ENCODE measurements at places on chromosomes 1 and 21. TPM values are rescaled to one million over a fixed set of nuclear protein-coding genes. Genes with fewer than 3 reads are reported as not detected.

The FMO2 gene
- total RNA-seq: not detected

The SLC44A3 gene
- total RNA-seq: 2.1 TPM

The GABPB2 gene
- 3.5 TPM for total RNA-seq

The CFAP410 gene
- 5.7 TPM for total RNA-seq

The OR11L1 gene
- total RNA-seq: not detected

The ZNF695 gene
- 2.9 TPM for total RNA-seq

The TNFRSF8 gene
- total RNA-seq: 0.10 TPM

The RNU1-2 gene
- 11.7 TPM for total RNA-seq

The KIF14 gene
- total RNA-seq: 7.8 TPM

The UBL4B gene
- not detected for total RNA-seq

The ETV3L gene
- total RNA-seq: not detected

The PAPPA2 gene
- 0.01 TPM for total RNA-seq

The KCNJ9 gene
- not detected for total RNA-seq

The PLA2G2F gene
- total RNA-seq: not detected

The DENND4B gene
- 22.9 TPM for total RNA-seq

The PIGR gene
- not detected for total RNA-seq

The LRP8 gene
- total RNA-seq: 38.0 TPM

The GPR153 gene
- 1.4 TPM for total RNA-seq

The ZFP69B gene
- total RNA-seq: 1.7 TPM

The CSF3R gene
- total RNA-seq: not detected

The CD84 gene
- total RNA-seq: not detected

The RYR2 gene
- 0.02 TPM for total RNA-seq

The TP73 gene
- total RNA-seq: 0.65 TPM

The DYNLT5 gene
- not detected for total RNA-seq

The ENAH gene
- 77.0 TPM for total RNA-seq

The POTED gene
- not detected for total RNA-seq

The EPHA8 gene
- total RNA-seq: 0.04 TPM

The TMEM51 gene
- 39.8 TPM for total RNA-seq

The ANKRD35 gene
- total RNA-seq: not detected

The NBPF3 gene
- 6.0 TPM for total RNA-seq

The FAM163A gene
- total RNA-seq: not detected

The NRIP1 gene
- 17.7 TPM for total RNA-seq

The HEYL gene
- 3.2 TPM for total RNA-seq

The PRELP gene
- not detected for total RNA-seq

The CFAP45 gene
- 0.61 TPM for total RNA-seq

The STIL gene
- 9.8 TPM for total RNA-seq

The CASZ1 gene
- 1.8 TPM for total RNA-seq

The PALMD gene
- total RNA-seq: 0.32 TPM

The PCSK9 gene
- total RNA-seq: 3.4 TPM

The TSTD1 gene
- 0.38 TPM for total RNA-seq

The NPHP4 gene
- 5.7 TPM for total RNA-seq

The OR2G2 gene
- total RNA-seq: not detected

The WDTC1 gene
- total RNA-seq: 8.0 TPM

The FCAMR gene
- total RNA-seq: not detected

The S100A12 gene
- total RNA-seq: not detected

The THEM5 gene
- total RNA-seq: not detected

The ADAMTSL4 gene
- total RNA-seq: 5.6 TPM

The FGR gene
- not detected for total RNA-seq

The SNAP47 gene
- total RNA-seq: 29.0 TPM
